Stimulated activated CD4-positive, alpha-beta T cell treated with anti-CD3 and anti-CD28 coated beads, TNF-alpha, amount 100 ng/mL, for 24 hours (primary cell): ENCODE measurements at places on chromosomes 5 and 9.

DNA sequence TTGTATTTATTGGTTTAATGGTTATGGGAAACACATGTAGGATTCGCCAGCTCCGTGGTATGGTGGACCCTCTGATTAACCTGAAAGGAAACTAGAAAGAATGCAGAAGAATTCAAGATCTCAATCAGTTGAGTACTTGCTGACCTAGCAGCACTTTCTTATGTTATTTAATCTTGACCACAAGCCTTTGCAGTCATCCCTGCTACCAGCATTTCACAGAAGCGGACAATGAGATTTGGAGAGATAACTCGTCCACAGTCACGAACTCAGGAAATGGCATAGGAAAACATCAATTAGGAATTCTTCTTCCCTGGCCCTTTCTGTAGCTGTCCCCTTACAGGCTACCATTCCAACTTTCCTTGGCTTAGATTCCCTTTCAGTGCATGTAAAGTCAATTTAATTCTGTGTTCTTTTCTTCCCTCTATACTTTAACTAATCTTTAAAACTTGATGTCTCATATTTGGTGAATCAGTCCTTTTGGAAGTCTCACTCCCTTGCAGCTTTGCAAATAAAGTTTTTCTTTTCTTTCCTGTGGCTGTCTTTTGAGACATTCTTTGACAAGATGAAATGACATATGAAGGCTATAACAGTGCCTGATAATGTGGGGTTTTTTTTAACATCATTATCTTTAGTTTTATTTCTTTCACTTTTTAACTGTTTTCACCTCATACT is 1.3 kb upstream of the SLC44A1 start:
- no peak for DNase-seq

- no peak for DNase-seq
Observed at GRCh38 chr5:128111818-128112448, 28.4 kb downstream of the SLC12A2 start.

DNA sequence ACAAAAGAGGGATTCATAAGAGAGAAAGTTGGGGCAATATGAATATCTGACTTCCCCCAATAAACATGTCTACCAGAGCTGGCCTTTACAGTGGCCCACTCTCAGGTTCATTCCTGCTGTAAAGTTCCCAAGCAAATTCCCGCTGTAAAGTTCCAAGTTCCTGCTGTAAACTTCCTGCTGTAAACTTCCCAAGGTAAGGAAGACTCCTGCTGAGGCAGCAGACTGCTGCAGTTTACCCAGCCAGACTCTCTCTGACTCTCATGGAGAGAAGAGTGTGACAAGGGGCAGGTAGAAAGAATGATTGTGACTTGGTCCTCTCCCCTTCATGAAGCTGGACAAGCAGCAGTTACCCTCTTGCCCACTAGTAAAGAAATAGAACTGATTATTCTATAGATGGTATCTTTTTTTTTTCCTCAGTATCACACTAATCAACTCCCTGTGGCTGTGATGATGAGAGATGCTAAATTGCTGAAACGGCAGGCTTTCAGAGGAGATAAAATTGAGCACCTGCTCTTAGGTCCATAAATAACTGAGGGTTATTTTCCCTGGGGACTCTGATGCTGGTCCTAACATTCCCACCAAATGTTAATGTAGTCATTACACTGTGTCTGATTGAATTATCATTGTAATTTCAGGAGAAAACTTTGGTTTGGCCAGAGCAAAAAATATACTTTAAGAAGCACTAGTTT is 220.4 kb downstream of the PARP8 start:
- no peak for DNase-seq

GRCh38 chr9:130933114-130934046 is 5.7 kb downstream of the FIBCD1 start:
- DNase-seq: no peak

- no peak for DNase-seq
Observed at GRCh38 chr9:134912126-134912840, 5.4 kb downstream of the FCN1 start.

DNA sequence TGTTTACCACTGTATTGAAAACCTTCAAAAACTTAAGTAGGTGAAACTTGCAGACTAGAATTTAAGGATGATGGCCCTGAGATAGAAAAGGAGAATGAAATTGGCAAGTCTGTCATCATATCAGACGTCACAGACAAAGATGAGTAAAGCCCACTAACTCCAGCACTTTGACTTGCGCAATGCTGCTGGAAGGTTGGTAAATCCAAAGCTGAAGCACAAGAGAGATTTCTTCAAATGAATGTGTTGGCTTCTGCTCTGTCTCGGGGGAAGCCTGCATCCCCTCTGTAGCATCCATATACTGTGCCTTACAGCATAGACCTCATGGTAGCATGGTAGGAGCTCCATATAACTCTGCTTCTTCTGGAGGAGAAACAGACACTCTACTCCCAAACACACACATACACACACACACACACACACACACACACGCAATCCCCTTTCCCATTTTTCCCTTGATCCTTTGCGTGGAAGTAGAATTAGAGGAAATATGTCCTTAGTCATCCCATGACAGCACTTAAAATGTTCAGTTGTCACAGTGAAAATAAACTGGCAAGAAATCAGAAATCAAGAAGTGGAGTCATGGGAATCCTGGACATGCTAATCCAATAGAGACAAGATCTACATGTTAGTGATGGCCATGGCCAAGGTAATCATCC is 241.5 kb downstream of the NR3C1 start:
- no peak for DNase-seq

DNA sequence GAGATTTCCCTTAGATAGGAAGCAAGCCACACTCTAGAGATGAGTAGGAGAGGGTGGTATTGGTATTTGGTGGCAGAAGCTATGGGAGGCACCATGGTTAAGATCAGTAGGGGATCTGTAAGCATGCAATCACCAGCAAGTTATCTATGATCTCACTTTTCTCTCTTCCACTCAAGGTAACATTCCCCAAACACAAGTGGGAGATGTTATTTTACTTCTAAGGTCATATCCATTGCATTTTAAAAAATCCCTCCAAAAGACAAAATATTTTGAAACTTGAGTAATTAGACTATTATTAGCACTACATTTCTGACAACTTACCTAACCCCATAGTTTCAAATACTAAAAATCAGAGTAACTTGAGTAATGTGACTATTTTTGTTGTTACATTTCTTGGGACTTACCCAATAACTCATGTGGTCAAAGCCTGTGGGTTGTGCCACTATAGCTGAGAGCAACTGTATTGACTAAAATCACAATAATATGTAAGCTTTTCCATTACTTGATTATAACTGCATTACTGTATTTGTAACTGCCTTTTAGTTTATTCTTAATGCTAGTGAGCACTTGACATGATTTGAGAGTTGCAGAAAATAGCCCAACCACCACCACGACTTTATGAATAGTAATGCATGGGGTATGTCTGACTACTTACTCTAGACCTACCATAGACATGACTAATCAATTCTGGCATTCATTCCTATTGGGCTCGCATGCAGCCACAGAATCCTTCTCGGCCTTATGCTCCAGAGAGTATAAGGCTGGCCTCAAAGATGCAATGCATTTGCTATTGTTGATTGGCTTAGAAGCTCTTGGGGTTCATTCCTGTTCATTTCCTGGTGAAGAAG is 264.7 kb downstream of the TRIM32 start:
- DNase-seq: no peak

- no peak for DNase-seq
Observed at GRCh38 chr9:89928521-89929275, 323.9 kb downstream of the GADD45G start.
